ENCODE measurements at places on chromosomes 7 and 10. TPM values are rescaled to one million over a fixed set of nuclear protein-coding genes. Genes with fewer than 3 reads are reported as not detected.

DNA sequence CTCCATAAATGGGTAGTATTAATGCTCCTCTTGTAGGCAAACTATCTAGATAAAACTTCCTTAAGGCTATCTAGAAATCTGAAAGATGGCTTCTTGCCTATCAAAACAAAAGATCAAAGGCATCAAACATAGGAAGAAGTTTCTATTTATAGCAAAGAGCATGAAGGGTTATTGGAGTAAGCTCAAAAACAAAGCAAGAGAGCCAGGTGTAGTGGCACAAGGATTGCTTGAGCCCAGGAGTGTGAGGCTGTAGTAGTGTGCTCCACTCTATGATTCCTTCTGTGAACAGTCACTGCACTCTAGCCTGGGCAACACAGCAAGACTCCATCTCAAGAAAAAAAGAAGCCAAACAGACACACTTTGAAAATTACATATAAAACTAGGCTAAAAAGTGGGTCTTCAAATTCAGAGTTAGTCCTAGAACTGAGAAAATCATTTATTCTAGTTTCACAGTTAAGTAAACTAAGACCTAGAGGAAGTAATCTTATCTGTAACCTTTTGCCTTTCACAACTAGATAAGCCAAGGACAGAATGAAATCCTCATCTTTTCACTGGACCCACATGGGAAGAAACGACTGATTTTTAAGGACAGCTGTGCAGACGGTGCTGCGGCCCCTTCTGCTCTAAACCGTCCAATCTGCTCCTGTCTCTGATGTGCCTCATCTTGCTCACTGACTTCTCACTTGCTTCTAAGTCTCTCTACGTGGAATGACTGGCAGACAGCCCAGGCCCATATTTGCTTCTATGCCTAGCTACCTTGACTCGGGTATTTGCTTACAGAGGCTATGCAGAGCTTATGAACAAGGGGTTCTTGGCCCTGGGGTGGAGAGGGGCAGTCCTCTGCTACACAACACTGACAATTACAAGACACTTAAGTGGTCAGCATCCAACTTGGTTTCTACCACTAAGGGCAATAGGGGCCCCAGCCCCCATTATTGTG lies 50.0 kb downstream of the ESYT2 start:
- DNase-seq, result peak; percentile 22

The NPFFR1 gene
- not detected for total RNA-seq

DNA sequence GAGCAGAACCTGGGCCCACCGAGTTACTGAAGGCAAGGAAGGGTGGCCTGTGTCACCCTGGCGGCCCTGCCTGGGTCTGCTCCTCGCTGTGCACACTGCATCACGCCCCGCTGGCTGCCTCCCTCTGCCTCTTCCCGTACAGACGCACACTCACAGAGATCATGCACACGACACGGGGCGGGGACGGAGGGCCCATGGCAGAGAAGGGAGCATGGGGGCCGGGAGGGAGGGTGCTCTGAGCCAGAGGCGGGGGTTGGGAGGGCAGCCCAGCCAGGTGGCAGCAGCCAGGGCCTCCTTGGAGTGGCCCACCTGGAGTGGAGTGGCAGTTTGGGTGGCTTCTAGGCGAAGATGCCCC lies 16.6 kb downstream of the BUD23 start:
- no peak for DNase-seq

- no peak for DNase-seq
Observed at GRCh38 chr7:21251151-21251800, 176.6 kb upstream of the SP4 start.

- DNase-seq, result no peak
Observed at GRCh38 chr10:116076621-116077020, 196.4 kb downstream of the GFRA1 start.

DNA sequence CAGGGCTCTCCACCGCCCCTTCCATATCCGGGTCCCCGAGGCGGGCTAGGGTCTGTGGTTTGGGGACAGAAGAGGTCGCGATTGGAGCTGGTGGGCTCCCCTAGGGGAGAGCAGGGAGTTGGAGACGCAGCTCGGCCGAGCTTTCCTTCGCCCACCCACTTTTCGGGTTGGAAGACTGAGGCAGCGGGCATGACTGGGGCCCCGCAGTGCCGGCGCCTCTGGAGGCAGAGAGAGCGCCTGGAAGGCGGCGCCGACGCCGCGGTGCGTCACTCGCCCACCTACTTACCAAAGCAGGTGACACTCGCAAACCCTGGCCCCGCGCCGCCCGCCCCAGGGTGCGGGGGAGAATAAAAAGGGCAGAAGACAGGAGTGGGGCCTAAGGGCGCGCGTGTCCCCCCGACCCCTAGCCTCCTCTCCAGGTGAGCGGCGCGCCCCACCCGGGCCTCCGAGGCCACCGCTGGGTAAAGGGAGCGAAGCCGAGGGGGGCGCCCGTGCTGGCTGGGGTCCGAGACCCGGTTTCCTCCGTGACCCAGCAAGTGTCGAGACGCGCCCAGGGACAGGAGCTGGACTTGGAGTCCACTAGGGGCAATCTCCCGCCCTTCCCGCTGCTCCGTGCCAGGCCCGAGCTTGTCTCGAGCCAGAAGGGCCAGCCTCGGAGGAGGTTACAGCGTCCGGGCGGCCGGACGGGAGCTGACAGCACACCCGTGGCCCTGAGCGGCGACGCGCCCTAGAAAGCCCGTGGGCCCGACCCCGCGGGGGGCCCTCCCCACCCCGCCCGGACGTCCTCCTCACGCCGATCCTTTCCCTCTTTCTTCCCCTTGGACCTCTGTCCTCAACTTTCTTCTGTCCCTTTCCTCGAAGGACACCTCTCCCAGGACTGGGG lies 34.4 kb upstream of the GRID1 start:
- DNase-seq, result peak; percentile 35

DNA sequence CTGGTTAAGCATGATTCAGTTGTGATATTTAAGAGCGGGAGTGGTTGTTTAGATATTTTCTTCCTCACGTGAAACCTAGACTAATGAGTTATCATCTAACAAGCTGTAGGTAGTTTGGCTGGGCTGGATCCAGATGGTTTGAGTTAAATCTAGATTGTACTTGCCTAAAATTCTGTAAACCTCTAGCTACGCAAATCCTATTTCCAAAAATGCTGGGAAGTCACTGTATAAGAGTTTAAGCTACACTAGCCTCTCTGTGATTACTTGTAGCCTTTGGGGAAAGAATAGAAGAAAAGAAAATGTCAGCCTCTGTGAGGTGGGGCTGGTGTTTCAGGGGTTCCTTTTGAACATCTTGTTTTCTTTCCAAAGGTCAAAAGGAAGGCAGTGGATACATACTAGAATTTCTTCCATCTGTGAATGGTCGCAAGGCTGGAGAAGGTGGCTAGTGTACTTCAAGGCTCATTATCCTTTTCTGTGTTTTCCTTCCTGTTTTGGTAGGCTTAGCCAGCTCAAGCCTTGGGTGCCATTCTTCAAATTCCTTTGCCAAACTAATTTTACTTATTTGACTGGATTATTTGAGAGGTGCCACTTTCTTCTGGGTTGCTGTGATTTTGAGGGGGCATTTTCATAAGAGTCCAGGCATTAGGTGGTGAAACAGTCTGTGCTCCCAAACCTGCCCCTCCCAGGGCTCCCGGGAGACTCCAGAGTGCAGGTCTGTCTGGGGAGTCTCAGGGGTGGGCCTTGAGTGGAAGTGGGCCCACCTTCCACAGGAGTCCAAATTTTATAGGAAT lies 5.2 kb upstream of the EN2 start:
- DNase-seq, result no peak

GRCh38 chr10:520402-520787 lies 169.1 kb downstream of the DIP2C start:
- peak; percentile 48 for DNase-seq

- peak; percentile 70 for DNase-seq
Observed at GRCh38 chr10:109773288-109774120, 149.8 kb downstream of the XPNPEP1 start.

GRCh38 chr7:33109758-33110238 lies 594 bp upstream of the RP9 start:
- DNase-seq, result peak; percentile 13

DNA sequence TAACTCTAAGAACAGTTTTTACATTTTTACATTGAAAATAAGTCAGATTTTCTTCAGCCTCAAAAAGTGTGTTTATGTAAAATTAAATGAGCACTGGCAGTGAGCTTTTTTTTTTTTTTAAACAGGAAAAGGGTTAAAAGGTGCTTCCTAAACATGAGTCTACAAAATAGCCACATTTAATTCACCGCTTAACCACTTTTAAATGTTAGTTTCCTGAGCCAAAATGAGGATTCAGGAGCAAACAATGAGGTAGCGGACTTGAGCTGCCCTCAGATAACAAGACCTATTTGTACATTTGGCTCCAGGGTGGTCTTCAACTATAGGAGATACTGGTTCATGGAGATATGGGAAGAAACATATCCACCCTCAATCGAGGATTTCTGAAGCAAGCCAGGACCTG lies 22.8 kb downstream of the AKR1C3 start:
- DNase-seq, result no peak

The LIPN gene
- not detected for total RNA-seq

The ELN gene
- 208 TPM for total RNA-seq

The VENTX gene
- not detected for total RNA-seq

The SKIDA1 gene
- 3.0 TPM for total RNA-seq

GRCh38 chr7:139598642-139599041 lies 75.2 kb downstream of the CLEC2L start:
- DNase-seq, result no peak

The ZNF804B gene
- total RNA-seq, result not detected

DNA sequence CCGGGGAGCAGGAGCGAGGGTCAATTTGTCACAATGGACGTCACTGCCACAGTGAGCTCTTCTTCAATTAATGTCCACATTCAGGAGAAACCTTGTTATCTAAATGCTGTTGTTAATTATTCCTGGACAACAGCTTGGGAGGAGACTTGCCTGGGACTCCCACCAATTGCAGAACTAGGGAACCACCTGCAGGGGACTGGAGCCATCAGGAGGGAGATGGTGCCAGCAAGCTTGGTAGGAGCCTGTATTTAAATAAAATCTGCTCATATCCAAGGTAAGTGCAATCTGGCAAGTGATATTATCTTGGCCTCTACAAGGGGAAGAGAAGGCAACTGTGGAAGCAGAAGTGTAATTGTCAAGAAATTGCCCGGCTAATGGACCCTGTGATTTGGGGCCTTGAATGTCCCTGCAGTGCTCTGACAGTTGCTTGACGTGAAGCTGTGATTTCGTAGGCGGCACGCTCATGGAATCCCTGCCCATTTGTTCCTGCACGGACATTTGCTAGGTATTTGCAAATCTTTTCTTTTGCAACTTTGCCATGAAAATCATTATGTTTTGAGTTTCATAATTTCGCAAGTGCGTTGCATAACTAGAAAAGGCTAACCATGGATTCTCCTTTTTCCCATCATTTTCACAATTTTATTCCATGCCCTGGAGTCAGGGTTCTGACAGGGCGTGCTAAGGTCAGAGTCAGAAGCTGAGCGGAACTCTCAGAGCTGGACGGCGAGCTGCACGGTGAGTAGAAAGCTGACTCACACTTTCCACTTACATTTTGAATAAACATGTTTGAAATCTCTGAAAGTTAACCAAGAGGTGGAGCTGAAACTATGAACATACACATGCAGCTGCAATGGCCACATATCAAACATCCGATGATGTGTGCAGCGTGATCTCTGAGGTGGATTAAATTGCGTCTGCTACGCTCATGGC lies 84.9 kb upstream of the TCERG1L start:
- peak; percentile 82 for DNase-seq

- no peak for DNase-seq
Observed at GRCh38 chr10:61248013-61248412, 205.2 kb downstream of the TMEM26 start.

GRCh38 chr7:81515009-81515408 lies 254.8 kb downstream of the HGF start:
- DNase-seq, result no peak

The ASAH2 gene
- total RNA-seq, result 1.2 TPM

The PRTFDC1 gene
- total RNA-seq, result 15.4 TPM

GRCh38 chr7:138064856-138065357 lies 11.4 kb upstream of the AKR1D1 start:
- DNase-seq, result peak; percentile 5

- no peak for DNase-seq
Observed at GRCh38 chr10:131577786-131578471, 266.4 kb upstream of the TCERG1L start.

GRCh38 chr10:124746992-124747391 lies 2.8 kb upstream of the FAM53B start:
- DNase-seq, result no peak

DNA sequence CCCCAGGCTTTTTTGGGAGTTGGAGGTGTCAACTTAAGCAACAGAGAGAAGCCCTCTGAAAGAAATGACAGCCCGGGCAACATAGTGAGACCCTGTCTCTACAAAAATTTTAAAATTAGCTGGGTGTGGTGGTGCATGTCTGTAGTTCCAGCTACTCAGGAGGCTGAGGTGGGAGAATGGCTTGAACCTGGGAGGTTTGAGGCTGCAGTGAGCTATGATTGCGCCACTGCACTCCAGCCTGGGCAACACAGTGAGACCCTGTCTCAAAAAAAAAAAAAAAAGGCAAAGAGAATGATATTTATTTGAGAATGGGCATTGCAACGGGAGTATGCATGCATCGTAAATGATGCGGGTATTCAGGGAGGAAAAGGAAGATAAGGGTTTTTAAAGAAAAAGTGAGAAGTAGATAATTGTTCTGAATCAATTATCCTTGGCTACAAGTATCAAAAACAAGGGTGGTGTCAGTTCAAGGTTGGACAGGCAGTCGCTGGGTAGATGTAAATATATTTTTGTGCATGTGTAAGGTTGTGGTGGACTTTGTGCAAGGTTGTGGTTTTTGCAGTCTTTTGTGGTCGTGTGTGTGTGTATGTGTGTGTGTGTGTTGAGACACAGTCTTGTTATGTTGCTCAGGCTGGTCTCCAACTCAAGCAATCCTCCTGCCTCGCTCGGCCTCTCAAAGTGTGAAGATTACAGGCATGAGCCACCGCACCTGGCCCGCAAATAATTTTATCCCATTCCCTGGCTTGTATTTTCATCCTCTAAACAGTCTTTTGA lies 65.6 kb downstream of the COL26A1 start:
- no peak for DNase-seq

DNA sequence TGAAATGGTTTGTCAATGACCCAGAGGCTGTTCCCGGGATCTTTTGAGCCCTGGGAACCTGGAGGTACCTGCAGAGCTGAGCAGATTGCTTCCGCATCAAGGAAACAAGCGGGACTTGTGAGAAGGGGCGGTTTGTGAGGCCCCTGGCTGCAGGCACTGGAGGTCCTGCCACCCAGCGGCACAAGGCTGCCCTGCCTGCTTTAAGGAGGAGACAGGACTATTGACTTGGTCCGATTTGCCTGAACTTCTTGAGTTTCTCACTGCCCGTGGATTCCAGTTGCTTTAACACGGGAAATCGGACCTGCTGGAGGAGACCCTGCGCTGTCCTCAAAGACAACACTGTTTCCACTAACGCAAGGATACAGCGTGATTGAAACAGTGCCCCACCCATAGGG lies 130.1 kb downstream of the DNAJB6 start:
- no peak for DNase-seq

- DNase-seq, result no peak
Observed at GRCh38 chr7:35722054-35722849, 27.3 kb upstream of the HERPUD2 start.

GRCh38 chr7:4119848-4120247 lies 562.2 kb upstream of the FOXK1 start:
- no peak for DNase-seq

DNA sequence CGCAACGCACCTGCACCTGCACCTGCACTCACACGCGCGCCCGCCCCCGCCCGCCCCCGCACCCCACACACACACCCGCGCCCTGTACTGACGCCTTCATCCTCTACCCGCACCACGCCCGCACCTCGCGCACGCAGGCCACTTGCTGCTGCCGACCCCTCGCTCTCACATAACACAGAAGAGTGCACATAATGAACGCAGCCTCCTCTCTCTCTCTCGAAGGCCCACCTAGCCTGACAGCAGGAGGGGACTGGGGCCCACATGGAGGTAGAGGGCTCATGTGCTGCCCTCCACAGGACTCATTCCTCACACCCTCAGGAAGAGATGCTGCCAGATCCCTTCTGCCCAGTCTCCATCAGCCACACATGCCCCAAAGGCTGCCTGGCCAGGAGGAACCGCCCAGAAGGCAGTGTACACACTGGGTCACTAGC lies 432 bp upstream of the CAMK2B start:
- DNase-seq, result no peak

Data from tongue (tissue), 3 donors.